KBM-7 (cell line): ENCODE measurements at places on chromosomes 4 and X.

DNA sequence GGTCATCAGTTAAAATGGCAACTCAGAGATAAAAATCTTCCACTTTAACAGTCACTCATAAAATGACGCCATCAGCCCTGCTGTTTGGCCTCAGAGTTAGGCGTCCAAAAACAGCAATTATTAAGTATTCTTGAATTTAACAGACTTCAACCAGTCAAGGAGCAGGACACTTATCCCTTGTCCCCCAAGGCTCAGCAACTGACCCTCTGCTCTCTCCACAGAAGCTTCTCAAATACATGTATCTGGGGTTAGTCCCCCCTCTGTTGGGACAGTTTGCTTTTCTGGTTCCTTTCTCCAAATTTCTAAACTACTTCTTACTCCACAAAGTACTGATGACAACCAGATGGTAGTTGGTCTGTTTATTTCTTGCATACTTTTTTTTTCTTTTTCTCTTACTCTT, 54.4 kb downstream of the SOD3 start:
- no peak for DNase-seq

DNA sequence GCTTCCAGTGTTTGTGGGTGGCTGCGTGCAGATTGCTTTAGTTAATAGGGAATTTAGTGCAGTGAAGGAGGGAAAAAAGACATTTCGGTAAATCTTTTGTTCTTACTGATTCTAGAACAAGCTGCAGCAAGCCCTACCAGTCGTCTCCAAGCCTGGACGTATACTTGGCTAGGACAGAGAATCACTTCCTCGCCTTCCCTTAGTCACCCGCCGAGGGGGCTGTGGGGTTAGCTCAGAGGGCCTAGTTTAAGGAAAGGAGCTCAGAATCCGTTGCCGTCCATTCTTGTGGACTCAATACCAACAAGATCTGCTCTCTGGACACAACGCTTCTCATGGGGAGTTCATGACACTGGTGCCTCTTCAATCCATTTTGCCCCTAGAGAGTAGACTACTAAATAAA, 36.3 kb upstream of the FAT1 start:
- DNase-seq = no peak

DNA sequence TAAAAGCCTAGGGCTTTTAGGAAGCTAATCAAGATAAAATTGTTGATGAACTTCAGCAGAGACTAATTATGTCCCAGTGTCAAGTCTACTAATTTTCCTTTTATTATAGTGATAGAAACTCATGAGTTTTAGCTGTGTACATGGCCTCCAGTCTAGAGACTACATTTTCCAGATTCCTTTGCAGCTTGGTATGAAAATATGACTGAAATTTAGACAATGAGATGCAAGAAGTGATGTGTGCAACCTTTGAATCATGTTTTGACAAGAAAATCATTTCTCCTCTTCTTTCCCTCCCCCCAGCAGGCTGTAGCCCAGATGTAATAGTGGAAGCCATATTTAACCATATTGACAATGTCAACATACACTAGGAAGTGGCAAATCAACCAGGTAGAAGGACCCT, 30.3 kb upstream of the IL13RA2 start:
- DNase-seq = no peak

- DNase-seq = peak; percentile 62
These were observed 14.3 kb downstream of the JCHAIN start for GRCh38 chr4:70651864-70652506.

- DNase-seq = no peak
These were observed 271.2 kb downstream of the NLGN4X start for GRCh38 chrX:5957506-5957905.

DNA sequence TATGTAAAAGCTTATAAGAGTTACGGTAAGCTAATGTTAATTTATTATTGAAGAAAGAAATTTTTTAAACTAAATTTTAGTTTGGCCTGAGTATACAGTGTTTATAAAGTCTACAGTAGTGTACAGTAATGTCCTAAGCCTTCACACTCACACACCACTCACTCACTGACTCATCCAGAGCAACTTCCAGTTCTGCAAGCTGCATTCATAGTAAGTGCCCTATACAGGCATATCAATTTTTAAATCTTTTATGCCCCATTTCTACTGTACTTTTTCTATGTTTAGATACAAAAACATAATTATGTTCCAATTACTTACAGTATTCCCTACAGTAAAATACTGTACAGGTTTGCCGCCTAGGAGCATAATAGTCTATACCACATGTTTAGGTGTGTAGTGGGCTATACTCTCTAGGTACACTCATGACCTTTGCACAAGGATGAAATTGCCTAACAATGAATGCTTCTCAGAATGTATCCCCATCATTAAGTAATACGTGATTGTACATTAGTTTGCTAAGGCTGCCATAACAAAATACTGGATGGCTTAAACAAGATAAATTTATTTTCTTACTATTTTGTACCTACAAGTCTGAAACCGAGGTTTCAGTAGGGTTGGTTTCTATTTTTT, 333.8 kb upstream of the PCDH7 start:
- no peak for DNase-seq

DNA sequence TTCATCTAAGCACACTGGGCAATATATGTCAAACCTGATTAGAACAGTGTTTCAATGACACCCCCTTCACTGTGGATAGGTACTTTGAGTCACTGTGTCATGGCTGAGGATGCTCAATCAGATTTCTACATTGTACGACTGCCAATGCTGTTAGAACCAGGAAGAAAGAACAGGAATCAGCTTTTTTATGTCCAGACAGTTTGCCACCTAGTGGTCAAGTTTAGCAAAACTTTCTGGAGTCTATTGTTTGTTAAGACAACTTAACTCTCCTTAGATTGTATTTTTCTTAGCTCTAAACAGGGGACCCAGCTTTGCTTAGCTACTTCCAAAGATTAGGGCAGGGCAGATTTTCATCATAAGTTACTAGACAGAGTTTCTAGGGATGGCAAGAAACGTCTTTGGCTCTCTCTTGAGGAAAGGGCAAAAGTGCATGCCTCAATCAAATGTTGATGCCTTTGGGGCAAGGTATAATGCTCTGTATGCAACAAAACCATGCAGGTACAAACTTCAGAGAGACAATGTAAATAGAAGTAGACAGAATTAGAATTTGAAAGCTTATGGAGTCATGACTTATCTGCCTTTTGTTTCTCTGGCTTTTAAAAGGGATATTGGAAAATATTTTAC, 40.5 kb upstream of the BMP3 start:
- DNase-seq = peak; percentile 61

- no peak for DNase-seq
These were observed 23.7 kb upstream of the TENM3 start for GRCh38 chr4:182219411-182220056.

GRCh38 chrX:139025816-139026215, 314.3 kb upstream of the FGF13 start:
- DNase-seq = no peak

GRCh38 chrX:18714910-18715309, 7.5 kb downstream of the PPEF1 start:
- DNase-seq = no peak

GRCh38 chrX:49610718-49611310, 12.0 kb downstream of the GAGE1 start:
- no peak for DNase-seq
